ENCODE measurements at places on chromosomes 12 and 14.

DNA sequence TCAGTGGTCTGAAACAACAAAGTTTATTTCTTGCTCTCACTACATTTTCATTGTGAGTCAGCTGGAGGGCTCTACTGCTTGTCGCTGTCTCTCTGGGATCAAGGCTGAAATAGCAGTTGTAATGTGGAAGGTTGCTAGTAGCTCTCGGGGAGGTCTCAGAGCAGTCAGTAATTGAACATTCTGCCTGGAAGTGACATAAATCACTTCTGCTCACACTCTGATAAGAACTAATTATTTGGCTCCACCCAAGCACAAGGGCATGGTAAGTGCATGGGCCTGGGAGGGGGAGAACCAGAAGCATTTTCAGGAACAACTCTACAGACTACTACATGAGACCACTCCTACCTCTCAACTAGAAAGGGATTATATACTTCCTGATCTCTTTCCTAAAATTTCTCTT, 128.2 kb downstream of the TMEM117 start:
- DNase-seq = no peak

DNA sequence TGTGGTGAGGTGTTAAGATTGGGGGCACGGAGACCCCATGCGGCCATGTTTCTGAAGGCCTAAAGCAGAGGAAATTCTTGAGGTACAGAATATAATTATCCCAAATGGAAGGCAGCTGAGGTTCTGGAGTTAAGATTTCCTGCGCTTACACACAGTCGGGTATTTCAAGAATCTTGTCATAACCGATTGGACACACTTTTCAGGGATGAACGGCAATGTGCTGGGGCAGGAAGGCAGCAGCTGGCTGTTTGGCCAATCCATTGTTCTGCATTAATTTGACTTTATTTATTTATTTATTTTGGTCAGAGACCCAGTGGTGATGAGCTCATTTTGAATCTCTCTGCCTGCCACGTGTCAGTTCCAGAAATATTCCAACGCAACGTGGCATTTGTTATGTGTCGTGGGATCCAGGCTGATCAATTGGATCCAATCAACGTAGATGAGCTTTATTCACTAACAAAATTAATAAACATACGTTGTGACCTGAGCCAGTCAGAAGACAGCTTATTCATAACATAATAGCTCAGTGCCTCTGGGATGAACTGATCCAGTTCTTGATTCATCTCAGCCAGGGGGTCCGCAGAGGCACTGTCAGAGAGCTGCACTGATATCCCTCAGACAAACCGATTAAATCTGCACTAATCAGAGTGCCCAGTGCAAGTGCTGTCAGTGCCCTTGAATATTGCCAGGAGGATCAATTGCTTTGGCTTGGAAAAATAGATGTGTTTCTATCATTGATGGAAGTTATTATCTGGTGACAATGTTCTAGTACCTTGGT, 181.0 kb downstream of the KTN1 start:
- DNase-seq = no peak

DNA sequence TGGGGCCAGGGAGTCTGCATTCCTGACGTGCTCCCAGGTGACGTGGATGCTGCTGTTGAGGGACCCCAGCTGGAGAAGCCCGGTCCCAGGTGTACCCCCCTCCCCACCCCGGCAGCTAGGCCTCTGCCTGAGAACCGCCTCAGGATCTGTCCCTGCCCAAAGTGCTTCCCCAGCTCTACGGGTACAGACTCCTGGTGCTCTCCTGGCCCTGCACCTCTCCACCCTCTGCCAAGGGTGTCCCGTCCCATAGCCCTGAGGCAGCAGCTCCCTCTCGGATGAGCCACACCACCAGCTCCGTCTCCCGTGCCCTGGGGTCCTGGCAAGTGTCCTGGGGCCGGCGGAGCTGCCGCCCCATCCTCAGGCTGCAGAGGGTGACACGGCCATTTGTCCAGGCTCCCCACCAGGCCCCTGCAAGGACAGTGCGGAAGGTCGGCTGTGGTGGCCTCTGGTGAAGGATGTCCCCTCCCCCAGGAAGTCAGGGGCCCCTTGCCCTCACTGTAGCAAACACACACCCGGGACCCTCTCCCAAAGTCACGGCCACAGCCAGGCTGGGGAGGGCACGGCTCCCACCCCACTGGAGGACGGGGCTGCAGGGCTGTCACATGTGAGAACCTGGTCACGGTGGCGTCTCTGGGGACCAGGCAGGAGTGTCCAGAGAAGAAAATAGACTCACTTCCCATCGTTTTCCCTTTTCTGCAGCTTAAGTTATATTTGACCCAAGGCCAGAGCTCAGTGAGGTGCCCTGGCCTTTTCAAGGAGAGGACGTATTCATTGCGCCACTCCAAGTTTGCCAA, 74.4 kb upstream of the FBRSL1 start:
- no peak for DNase-seq

- no peak for DNase-seq
These were observed 8.6 kb downstream of the RAB5B start for GRCh38 chr12:55982319-55982936.

DNA sequence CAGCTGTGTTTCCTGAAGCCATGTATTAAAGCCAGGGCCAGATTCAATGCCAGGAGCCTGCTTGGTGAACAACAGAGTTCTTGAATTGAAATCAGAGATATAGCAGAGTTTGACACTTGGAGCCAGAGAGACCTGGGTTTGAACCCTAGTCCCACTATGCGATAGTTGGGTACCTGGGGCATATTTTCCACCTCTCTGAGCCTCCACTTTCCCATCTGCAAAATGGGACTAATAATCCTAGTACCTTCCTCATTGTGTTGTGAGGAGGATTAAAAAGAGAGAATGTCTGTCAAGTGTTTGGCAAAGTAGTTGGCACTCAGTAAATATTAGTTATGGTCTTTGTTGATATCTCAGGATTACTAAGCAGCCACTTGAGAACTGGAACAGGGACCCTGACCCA, 6.0 kb upstream of the HRK start:
- DNase-seq = no peak

DNA sequence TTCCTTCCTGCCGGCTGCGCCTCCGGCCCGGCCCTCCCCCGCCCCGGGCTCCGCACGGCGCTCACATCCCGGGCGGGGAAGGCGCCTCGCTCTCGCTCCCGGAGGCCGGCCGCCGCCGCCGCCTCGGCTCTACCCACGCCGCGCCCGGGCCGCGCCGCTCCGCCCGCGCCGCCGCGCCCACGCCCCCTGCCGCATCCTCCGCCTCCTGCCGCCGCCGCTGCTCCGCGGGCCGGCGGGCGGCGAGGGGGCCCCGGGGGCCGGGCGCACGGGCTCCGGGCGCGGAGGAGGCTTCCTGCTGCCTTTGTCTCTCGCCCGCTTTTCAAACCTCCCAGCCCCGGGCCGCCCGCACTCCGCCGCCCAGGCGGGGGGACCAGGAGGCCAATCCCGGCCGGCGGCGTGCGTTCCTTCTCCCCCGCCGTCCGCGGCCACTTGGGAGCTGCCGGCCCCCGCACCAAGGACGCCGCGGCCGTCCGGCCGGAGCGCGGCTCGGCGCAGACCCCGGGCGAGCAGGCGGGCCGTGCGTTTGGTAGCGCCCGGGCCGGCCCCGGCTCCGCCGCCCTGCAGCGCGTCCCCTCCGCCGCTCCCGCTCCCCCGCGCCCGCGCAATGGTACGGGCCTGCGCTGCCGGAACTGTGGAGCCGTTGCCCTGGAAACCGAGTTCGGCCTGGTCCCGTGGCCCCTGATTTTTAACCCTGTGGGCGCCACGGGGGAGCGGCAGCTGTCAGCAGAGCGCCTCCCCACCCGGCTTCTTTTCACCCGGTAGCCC, at the start of gene FBXL14:
Gene FBXL14 (minus strand): TSS at position 321 of the 765 bp plus-strand sequence. CDS start 515 bp downstream, outside the sequence.
- peak; percentile 89 for DNase-seq

DNA sequence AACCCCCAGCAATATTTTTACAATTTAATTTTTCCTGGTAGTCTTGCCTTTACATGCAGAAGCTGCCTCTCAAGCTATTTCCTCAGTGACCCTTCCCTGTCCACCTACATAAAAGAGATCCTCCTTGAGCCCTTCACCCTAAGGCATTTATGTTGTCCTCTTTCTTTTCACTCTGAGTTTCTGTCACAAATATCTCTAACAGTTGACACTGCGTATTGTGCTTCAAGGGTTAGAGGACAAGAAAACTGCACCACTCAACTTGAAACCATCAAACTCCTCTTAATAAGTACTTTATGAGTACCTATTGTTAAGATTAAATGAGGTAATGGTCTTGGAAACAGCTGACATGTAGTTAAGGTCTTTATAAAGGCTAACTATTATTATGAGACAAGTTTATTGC, 557.7 kb downstream of the TRHDE start:
- DNase-seq = no peak

DNA sequence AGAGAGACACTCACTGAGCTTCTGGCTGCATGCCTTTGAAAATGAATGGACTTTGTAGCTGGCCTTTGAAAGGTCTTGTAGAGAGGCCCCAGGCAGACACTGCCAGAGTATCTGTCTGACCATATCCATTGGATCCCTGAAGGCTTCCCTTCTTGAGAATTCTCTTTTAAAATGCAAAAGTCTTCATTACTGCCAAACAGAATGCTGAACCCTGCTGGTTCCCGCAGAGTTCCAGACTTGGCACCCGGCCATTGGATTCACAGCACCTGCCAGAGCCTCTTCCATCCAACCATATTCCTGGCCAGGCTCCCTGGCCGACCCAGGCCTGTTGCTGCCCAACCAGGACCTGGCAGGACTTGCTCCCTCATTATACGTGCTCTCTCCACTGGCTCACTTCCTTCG, 182.5 kb downstream of the GXYLT1 start:
- DNase-seq = no peak

DNA sequence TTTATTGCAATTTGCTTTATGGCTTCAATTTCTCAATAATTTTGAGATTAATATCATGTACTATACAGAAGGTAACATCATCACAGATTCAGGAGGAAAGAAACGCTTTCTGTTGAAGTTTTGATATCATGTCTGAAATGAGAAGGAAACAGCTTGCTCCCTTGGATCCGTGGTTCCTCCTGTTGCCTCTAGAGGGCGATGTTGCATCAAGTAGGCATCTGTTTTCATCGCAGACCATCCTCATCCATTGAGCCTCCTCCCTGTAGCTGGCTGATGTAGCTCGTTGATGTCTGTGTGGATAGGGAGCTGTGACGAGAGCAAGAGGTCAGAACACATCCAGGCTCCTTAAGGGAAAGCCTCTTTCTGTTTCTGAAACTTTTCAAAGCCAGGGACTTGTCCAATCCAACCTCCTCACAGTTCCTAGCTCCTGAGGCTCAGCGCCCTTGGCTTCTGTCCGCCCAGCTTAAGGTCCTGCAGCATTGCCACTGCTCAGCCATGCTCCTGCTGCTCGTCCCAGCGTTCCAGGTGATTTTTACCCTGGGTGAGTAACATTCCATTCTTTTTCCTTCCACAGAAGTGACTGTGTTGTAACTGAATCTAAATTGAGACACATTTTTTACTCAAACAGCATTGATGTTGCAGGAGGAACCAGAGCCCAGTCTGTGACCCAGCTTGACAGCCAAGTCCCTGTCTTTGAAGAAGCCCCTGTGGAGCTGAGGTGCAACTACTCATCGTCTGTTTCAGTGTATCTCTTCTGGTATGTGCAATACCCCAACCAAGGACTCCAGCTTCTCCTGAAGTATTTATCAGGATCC, 304.8 kb upstream of the OR4E1 start:
- DNase-seq = peak; percentile 53

GRCh38 chr12:25970916-25971653, 12.6 kb downstream of the RASSF8 start:
- no peak for DNase-seq

- no peak for DNase-seq
These were observed 7.0 kb downstream of the FOXA1 start for GRCh38 chr14:37587881-37588666.

- DNase-seq = peak; percentile 60
These were observed 414 bp downstream of the UNC79 start for GRCh38 chr14:93431036-93431670.

DNA sequence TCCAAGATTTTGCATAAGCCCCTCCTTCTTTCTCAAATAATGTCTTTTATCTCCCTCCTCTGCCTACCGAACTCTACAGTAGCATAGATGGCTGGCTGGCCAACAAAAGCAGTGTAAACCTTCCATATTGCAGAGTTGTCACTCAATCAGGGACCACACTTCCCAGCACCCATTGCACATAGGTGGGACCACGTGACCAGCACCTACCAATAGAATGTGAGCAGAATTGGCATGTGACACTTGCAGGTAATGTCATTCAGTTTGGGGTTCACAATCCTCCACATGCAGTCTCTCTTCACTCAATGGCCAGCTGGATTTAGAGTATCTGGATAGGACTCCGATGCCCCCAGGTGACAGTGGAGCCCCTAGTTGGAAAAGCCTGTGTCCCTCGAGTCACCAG, 190.3 kb upstream of the CRY1 start:
- DNase-seq = no peak

DNA sequence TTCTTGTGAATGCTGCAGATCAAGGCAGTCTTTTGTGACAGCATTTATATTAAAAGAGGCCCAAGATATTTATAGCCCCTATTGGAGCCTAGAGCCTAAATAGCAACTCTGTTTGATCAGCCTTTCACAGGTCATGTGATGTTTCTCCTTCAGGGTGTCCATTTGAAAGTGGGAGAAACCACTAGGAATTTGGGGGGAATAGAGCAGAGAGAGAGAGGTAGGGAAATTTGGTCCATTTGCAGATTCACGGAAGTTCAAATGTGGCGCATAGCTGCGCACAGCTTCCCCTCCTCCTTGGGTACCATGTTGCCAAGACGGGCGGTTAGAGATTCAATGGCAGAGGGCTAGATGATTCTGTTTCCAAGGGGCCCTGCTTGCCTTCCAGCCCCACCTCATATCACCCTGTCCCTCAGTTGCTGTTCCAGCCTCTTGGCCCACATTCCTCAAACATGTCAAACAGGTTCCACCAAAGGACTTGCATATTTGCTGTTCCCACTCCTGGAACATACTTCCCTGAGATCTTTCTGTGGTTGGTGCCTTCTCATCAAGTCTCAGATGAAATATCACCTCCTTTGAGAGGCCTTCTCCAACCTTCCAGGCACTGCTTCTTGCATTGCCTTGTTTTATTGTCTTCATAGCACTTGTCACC, 220.8 kb downstream of the CHST11 start:
- DNase-seq = no peak

DNA sequence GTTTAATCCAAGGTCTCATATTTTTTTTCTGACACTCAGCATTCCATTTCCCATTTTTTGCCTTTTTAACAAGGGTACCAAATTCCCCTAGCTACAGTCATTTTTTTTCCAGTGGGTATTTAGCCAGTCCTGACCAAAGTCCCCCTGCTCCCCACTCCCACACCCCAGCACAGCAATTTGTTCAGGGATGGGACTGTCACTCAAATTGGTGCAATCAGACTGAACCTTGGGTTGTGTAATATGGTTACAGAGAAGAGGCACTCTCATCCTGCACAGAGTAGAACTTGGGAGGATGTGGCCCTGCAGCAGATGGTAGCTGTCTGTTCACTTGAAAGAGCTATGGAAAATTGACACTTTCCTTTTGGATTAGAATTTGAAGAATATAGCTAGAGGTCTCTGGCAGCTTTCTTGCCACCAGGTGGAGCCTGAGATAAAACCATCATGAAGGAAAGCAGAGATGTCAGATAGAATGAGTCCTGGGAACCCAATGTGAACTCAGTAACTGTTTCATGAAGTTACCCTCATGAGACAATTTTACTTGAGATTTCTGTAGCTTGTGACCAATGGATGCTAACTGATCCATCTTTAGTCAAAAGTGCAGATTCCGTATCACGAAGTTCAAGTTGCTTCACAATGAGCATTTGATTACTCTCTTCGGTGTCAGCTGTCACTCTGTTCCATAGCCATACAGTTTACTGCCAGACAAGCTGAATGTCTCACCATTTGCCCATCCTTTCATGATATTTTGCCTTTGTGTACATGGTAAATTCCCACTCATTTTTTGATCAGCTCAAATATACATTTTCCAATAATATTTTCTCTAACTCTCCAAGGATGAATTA, 394.0 kb upstream of the SYT1 start:
- peak; percentile 18 for DNase-seq
